ENCODE measurements at places on chromosomes 6 and 20. TPM values are rescaled to one million over a fixed set of nuclear protein-coding genes. Genes with fewer than 3 reads are reported as not detected.

The RREB1 gene
- 22.8 TPM for total RNA-seq

The PKIB gene
- total RNA-seq: 2.6 TPM

The LY6G6D gene
- not detected for total RNA-seq

- DNase-seq: no peak
These were observed 265.0 kb downstream of the TENT5A start for GRCh38 chr6:81487489-81487888.

- no peak for DNase-seq
These were observed 55.1 kb upstream of the BACH2 start for GRCh38 chr6:90351696-90352095.

- DNase-seq: peak; percentile 58
These were observed 179.2 kb upstream of the BMP2 start for GRCh38 chr20:6588296-6588695.

DNA sequence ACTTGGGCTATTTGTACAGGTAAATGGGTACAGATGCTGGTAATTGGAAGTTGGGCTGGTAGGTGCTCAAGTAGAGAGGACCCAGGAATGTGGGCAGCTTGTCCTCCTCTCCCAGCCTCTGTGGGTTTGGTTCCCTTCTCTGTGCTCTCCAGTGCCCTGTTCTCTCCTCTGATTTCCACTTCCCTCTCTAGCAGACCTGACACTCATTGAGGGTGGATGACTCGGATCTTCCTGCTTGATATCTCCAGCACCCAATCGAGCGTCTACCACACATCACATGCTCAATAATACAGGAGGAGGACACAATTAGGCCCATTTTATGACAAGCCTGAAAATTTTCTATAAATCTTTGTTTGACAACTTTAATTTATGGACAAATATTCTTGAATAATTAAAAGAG, 23.7 kb downstream of the CST1 start:
- no peak for DNase-seq

DNA sequence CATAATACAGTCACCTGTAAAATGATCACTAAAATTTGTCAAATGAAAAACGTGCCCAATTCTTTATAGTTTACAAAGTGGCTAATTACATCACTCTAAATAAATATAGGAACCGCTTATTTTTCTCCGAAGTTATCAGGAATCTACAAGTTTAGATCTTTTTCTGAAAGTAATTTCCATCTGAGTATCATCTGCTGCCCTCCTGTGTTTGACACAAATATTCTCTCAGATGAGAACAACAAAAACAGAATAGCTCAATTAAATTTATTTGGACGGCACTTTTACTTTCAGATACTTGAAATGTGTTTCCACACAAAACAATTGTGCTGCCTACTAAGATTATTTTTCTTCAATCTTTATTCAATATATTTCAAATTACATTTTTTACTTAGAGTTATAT, 5.0 kb downstream of the SF3B5 start:
- no peak for DNase-seq

GRCh38 chr6:4958624-4959023, 45.2 kb downstream of the RPP40 start:
- no peak for DNase-seq

- DNase-seq: no peak
These were observed 48.5 kb downstream of the COL12A1 start for GRCh38 chr6:75157336-75157735.
